Activated CD8-positive, alpha-beta T cell treated with anti-CD3 and anti-CD28 coated beads, Interleukin-2, amount 10 ng/mL, durations not matched to agents 7 days and 5 days (primary cell): ENCODE measurements at places on chromosomes 7 and 10. TPM values are rescaled to one million over a fixed set of nuclear protein-coding genes. Genes with fewer than 3 reads are reported as not detected.

- no peak for DNase-seq
These were observed 116.9 kb upstream of the KLF14 start for GRCh38 chr7:130850956-130851355.

- DNase-seq = peak; percentile 36
These were observed 46.2 kb downstream of the GRK5 start for GRCh38 chr10:119253433-119254174.

- no peak for DNase-seq
These were observed 15.1 kb downstream of the WAPL start for GRCh38 chr10:86506499-86506898.

GRCh38 chr10:111970111-111970510 lies 213.5 kb downstream of the GPAM start:
- DNase-seq = no peak

- no peak for DNase-seq
These were observed 48.1 kb downstream of the JAKMIP3 start for GRCh38 chr10:132113766-132114365.

GRCh38 chr10:69051303-69051702 lies 36.6 kb upstream of the SRGN start:
- DNase-seq = peak; percentile 77

- no peak for DNase-seq
These were observed 24.2 kb upstream of the LIPN start for GRCh38 chr10:88735661-88736060.

DNA sequence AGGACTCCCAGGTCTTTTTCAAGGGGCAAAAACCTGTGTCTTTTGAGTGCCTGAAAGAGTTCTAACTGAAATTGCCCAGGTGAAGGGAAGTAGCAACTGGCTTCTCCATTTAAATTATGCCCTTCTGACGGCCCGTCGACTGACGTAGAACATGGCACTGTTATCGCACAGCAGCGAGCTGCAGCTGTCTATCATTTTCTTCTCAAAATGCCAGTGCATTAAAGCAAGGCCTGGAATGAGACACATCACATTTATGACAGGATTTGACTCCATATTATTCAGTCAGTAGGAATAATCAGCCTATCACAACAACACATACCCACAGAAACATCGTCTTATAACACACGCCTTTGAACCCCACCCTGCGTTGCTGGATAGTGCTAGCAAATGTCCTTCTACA lies 69.7 kb downstream of the CELF2 start:
- DNase-seq = no peak

GRCh38 chr10:677750-678661 lies 11.5 kb downstream of the DIP2C start:
- no peak for DNase-seq

DNA sequence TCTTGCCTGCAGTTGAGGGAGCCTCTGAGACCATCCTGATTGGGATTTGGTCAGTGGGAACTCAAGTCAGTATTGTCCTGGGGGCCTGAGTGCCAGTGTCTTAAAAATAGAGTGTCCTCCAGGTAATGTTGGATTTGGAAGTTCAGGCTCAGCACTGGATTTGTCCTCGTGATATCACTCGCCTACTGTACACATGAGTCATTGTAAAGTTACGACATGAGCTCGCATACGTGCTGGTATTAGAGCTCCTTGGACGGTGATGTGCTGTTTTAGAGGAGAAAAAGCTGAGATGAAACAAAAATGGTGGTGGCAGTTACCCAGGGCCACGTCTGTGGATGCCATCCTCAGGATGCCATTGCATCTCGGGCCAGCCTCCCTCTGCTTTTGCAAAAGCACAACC lies 78.2 kb downstream of the MGMT start:
- no peak for DNase-seq

GRCh38 chr10:61832866-61833481 lies 68.5 kb upstream of the ARID5B start:
- no peak for DNase-seq

GRCh38 chr7:102817616-102818573 lies 69.1 kb downstream of the FAM185A start:
- DNase-seq = no peak

GRCh38 chr7:45099891-45100760 lies 11.4 kb upstream of the NACAD start:
- no peak for DNase-seq

GRCh38 chr7:33744293-33745075 lies 160.9 kb upstream of the BMPER start:
- DNase-seq = peak; percentile 26

DNA sequence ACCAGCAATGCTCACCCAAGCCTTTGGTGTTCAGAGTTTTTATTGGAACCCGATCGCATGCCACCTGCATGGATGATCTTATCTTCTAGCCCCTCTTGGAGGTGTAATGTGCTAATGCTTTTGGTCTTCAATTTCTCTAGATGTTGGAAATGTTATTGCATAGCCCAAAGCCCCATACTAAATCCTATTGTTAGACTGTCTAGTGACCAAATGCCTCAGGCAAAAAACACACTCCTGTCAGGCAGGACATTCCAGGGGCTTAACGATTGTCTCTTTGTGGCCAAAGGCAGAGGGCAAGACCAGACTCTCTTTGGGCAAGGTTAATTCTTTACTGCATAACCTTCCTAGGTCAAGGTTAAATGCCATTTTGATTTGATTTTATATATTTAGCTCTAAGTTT lies 187.9 kb downstream of the BMPER start:
- no peak for DNase-seq

MRLN gene
- total RNA-seq = not detected

SLC18A2 gene
- total RNA-seq = not detected

GPR26 gene
- total RNA-seq = not detected

SH2B2 gene
- 0.52 TPM for total RNA-seq
